MM.1S (cell line): ENCODE measurements at places on chromosomes 12 and 14.

DNA sequence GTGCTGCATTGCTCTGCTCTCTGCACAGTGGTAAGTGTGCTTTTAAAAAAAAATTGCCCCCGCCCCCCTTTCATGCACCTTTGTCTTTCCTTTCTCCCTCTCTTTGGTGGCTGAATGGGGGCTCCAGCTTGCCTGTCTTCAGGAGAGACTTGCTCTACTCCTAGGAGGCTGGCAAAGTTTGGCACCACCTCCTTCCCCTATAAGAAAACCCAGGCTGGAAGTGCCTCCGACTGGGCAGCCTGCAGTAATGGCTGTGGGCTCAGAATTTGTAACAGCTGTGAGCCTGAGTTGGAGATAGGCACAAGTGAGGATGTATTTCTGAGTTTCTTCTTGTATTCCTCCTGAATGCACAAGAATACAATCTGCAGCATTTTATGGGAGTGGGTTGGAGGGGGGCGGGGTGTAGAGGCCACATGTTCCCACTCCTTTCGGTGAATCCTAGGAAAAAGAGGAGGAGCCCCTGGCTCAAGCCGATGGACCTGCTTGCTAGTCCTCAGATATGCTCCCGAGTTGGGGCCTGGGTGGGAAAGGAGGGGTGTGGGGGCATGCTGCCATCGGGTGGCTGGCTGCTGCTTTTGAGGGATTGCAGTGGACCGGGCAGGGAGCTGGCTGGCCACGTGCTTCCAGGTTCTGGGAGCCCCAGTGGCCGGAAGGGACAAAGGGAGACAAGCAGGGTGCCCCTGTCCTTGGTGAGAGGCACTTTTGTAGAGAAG is 124.3 kb downstream of the TSPAN9 start:
- no peak overlapping the region for H3K27ac ChIP-seq
- peaks cover 82% of the 10 kb centered on the region for H3K27me3 ChIP-seq

DNA sequence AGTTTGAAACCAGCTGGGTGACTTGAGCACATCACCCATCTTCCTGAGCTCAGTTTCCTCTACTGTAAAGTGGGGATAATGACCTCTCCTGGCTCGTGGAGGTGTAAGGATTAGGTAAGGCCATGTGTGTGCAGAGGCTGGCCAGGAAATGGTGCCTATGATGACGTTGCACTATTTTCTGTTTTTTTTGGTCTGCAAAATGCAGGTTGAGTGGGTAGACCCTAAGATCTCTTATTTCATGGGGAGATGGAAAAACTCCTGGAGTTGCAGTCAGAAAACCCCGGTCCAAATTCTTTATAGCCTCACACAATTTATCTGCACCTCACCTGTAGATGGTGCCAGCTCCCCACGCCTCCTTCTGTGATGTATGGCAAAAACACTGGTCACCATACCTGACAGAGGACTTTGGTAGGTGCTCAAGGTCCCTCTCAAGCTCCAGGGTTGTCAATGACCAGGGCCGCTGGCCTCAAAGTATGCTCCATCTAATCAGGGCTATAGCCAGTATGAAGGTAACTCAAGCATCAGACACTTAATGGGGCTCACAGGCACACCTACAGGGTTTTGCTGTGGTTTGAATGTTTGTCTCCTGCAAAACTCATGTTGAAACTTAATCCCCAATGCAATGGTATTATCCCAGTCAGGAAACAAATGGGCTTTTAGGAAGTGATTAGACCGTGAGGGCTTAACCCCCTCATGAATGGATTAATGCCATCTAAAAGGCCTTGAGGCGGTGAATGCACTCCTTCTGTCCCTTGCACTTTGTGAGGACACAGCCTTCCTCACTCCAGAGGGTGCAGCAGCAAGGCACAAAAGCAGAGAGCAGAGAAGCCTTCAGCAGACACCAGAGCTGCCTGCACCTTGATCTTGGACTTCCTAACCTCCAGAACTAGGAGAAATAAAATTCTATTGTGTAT is 17.6 kb downstream of the C14orf132 start:
- H3K27me3 ChIP-seq: no peaks in the 10 kb centered on the region
- H3K27ac ChIP-seq: no peak overlapping the region
- DNase-seq: no peak
- no peak overlapping the region for H3K4me3 ChIP-seq
- H3K4me1 ChIP-seq: no peaks in the 10 kb centered on the region

GRCh38 chr12:54213079-54213478 is 24.3 kb upstream of the SMUG1 start:
- peaks cover 25% of the 10 kb centered on the region for H3K4me1 ChIP-seq
- no peak overlapping the region for H3K4me3 ChIP-seq
- H3K36me3 ChIP-seq: no peaks in the 10 kb centered on the region
- H3K27ac ChIP-seq: no peak overlapping the region
- peaks cover 79% of the 10 kb centered on the region for H3K27me3 ChIP-seq
- no peak for DNase-seq

DNA sequence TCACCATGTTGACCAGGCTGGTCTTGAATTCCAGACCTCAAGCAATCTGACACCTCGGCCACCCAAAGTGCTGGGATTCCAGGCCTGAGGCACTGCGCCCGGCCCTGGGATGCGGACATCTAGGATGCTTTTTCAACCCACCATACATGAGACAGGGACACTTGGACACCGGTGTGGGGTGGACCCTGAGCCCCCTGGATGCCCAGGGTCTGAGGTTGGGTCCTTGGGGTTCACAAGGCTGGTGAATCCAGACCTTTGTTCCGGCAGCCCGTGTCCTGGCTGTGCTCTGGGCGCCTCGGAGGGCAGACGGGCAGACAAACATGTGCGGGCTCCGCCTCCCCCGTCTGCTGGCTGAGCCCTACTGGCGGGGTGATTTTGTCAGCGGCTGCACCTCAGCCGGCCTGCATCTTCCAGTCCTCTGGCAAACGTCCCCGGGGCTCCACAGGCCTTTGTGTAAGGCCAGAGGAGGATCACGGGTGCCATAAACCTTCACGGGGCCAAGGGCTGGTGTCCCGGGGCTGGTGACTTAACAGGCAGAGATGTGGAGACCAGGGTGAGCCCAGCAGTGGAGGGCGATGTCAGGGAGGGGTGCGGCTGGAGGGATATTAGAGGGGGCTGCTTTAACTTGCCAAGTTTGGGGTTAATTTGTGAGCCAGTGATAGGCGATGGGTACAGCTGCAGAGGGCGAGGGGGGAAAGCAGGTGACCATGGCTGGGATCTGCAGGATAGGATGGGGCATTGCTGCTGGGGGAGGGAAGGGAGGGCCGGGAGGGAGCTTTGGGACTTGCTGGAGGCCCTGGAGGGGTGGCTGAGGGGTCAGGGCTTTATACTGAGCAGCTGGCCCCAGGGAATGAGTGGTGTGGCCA is 5.8 kb downstream of the ASPG start:
- no peak overlapping the region for H3K4me3 ChIP-seq
- no peak for DNase-seq
- H3K4me1 ChIP-seq: no peaks in the 10 kb centered on the region

DNA sequence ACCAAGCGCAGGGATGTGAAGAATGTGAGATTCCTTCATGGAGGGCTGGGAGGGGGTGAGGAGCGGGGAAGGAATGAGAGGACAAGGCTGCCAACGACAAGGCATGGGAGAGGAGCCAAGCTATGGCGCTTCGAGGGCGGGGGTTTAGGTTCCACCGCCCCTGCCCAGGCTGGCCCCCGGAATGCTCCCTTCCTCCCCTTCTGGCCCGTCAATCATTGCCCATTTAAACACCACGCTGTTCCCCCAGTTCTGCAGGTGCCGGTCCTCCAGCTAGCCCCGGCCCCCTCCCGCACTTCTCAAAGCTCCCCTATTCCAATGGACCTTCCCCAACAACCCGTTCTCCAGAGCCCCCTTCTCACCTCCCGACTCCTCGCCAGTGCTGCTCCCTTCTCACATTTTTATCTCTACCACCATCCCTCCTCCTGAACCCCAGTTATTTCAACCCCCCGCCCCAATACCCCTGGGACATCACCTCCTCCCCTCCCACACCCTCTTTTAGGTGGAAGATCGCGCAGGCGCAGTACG is 428 bp downstream of the RNF41 start:
- no peaks in the 10 kb centered on the region for H3K27me3 ChIP-seq
- H3K36me3 ChIP-seq: no peaks in the 10 kb centered on the region
- H3K4me1 ChIP-seq: peaks cover 9% of the 10 kb centered on the region; the same call in 1 of the 2 replicates
- no peak for DNase-seq
- H3K27ac ChIP-seq: peak overlapping the region; percentile 65; the same call in 1 of the 2 replicates

DNA sequence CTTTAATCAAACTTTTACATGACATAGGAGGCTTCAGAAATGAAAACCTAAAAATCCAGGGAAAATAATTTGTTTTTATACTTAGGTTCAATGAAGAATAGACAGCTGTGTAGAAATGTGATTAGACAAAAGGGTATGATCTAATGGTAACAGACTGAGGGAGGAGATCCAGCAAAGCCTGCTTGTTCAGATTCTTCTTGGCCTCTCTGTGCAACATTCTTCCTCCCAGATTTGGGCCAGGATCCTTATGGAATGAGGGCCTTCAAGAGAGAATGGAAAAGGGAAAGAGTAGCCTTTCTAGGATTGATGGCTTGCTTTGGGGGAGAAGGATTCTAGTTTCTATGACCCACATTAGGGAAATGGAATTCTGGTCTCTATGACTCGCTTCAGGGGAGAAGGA is 94.5 kb upstream of the G2E3 start:
- no peaks in the 10 kb centered on the region for H3K36me3 ChIP-seq
- no peak overlapping the region for H3K27ac ChIP-seq
- H3K27me3 ChIP-seq: no peaks in the 10 kb centered on the region
- H3K4me3 ChIP-seq: no peak overlapping the region

DNA sequence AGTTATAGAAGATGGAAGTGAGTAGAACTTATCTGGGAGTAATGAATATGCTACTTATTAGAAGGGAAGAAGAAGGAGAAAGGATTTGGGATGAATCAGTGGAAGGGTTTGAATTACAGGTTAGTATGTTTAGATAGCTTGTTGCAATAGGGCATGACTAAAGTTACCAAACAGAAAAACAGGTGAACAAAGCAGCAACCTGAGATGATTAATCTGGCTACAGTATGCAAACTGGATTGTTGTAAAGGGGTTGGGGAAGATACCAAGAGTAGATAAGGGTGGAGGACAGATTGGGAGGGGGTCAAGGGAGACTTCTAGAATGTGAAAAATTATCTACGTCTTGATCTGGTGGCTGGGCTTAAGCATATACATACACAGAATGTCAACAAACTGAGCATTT is 73.4 kb upstream of the CLEC14A start:
- no peak overlapping the region for H3K27ac ChIP-seq
- no peaks in the 10 kb centered on the region for H3K4me1 ChIP-seq
- H3K4me3 ChIP-seq: no peak overlapping the region
- no peak for DNase-seq

- H3K27me3 ChIP-seq: no peaks in the 10 kb centered on the region
- H3K27ac ChIP-seq: no peak overlapping the region
- H3K4me1 ChIP-seq: no peaks in the 10 kb centered on the region
- no peak overlapping the region for H3K4me3 ChIP-seq
- DNase-seq: no peak
Observed at GRCh38 chr14:61754627-61755381, 7.4 kb upstream of the SNAPC1 start.

DNA sequence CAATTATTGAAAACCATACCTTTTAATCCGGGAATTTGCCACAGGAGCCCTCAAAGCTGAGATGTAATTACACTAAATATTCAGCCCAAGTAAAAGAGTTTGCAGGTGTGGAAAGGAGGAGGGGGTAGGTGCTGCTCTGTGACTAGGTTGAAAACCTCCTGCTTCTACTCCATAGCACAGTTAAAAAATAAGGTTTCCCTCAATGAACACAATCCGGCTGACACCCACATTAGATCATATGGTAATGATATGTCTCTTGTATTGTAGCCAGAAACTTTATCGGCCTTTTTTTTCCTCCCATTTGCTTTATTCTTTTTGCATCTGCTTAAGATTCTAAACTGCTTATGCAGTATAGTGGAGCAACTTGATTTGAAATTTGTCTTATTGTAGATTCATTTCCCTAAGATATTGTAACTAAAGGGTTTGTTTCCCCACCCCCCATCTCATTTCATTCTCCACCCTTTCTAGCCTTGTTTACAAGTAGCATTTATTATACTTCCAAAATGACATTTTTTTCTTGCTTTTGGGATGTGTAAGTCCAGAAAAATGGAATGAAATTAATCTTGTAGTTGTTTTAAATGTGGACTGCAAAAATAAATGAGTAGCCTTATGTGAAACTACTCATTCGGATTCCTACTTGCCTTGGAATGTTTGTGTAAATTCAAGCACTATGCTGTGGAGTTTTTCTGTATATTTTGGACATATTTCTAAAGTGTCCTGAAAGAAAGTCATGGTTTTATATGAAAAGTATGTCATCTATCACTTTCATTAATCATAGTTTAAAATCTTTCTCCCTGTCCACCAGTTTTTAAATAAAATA is at the start of gene DCN:
Gene DCN (minus strand): TSS at position 182 of the 820 bp plus-strand sequence. CDS start 4,265 bp downstream, outside the sequence.
- peaks cover 8% of the 10 kb centered on the region; the same call in 1 of the 2 replicates for H3K4me1 ChIP-seq
- H3K36me3 ChIP-seq: no peaks in the 10 kb centered on the region
- H3K27ac ChIP-seq: no peak within 1 kb of the TSS
- DNase-seq: no peak

DNA sequence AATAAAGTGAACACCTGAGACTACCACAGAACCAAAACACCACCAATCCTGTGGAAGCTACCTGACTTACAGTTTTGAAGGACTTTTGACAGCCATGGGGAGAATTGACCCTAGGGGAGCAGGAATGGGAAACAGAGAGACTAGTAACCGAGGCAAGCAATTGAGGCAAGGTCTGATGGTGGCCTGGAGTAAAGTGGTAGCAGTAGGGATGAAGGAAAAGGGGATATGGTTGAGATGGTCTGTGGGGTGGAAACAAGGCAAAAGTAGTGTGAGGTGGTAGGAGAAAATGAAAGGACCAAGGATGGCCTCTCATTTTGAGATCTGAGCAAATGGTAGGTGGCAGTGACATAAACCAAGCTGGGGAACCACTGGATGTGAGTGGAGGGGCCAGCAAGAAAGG is 4.2 kb upstream of the IRF9 start:
- no peaks in the 10 kb centered on the region for H3K27me3 ChIP-seq
- no peaks in the 10 kb centered on the region for H3K4me1 ChIP-seq

- H3K36me3 ChIP-seq: no peaks in the 10 kb centered on the region
- no peaks in the 10 kb centered on the region for H3K4me1 ChIP-seq
- peak; percentile 6 for DNase-seq
- H3K27ac ChIP-seq: no peak overlapping the region
- no peaks in the 10 kb centered on the region for H3K27me3 ChIP-seq
Observed at GRCh38 chr14:62030387-62030786, 268.2 kb downstream of the SNAPC1 start.

DNA sequence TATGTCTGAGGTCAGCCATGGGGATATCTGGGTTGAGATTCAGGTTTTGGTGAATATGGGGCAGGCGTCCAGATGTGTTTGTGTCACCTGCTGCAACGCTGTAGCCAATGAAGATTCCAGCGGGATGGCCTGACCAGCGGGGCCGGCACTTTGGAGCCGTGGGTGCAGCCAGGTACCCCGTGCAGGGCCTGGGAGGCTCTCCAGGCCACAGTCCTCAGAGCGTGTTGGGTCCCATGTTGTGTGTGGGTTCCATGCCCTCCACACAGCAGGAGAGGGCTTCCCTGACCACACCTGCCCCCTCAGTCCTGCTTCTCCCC is 2.8 kb upstream of the TEX22 start:
- H3K27me3 ChIP-seq: no peaks in the 10 kb centered on the region
- no peaks in the 10 kb centered on the region for H3K36me3 ChIP-seq
- H3K4me1 ChIP-seq: no peaks in the 10 kb centered on the region
- no peak overlapping the region for H3K27ac ChIP-seq
